ENCODE measurements at places on chromosomes 4 and X.

DNA sequence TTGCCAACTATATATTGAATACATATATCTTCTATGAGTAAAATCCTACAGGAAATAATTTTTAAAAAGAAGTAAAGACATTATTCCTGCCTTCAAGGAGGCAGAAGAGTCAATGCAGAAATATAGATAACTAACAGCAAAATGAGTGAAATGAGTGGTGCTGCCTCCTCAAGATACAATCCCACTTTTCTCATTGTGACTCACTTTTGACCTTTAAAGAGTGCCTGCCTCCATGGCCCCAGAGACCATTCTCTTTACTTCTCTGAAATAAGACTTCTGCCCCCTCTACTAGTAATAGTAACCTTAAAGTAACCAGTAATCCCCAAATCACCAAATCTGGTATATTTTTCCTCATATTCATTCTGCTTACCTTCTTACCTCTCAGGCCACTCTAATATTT, 15.5 kb downstream of the SLC10A7 start:
- no peak for DNase-seq

DNA sequence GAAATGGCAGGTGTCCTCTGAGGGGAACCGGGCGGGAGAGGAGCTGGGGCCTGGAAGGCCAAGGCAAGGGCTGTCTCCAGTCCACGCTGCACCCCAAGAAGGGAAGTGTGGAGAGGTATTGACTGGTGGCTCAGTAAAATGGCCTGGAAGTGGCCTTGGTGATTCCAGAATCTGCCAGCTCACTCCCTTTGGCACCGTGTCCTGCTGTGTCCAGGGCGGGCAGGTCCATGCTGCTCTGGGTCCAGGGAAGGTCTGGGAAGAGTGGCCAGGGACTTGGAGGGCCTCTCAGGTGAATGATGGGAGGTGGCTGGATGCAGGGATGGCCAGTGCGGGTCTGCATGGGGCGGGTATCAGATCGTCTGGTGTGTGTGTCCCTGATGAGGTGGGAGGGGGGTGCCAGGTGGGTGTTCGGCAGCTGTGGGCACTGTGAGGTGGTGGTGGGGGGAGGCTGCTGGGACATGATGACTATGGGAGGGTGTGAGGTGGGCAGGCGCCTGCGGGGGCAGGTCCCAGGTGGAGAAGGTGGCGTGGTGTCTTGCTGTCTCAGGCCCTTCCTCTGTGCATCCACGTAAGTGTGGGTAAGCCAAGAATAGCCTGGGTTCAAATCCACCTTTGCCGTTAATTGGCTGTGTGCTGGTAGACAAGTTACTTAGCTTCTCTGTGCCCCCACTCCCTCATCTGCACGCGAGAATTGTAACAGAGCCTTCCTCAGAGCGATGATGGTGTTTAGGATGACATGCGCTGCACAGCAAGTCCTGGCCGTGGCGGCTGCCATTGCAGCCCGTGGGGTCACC, 17.7 kb downstream of the RGS12 start:
- no peak for DNase-seq

DNA sequence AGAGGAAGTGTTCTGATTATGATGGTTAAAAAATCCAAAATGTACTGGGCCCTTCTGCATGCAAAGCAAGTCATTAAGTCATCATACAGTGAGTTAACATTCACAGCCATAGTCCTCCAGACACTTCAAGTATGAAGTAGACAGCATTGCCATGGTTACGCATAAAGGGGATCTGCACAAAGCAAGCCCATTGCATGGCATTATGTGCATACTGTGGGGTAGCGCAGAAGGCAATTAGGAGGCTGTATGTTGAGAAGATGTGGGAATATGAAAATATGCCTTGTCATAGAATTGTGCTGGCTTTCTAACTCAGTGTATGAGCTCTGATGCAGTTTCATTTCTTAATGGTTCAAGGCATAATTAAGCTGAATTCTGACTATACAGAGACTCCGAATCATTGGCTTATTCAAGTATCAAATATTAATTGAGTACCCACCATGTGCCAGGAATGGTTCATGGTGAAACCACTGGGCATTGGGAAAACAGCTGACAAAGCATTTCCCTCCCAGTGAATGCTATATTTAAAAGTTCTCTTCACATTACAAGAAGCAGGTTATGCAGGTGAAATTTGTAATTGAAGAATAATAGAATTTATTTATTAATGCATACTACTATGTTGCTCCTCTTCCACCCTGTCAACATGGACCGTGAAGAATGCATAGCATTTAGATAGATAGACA, 588.9 kb downstream of the ZNF674 start:
- no peak for DNase-seq

DNA sequence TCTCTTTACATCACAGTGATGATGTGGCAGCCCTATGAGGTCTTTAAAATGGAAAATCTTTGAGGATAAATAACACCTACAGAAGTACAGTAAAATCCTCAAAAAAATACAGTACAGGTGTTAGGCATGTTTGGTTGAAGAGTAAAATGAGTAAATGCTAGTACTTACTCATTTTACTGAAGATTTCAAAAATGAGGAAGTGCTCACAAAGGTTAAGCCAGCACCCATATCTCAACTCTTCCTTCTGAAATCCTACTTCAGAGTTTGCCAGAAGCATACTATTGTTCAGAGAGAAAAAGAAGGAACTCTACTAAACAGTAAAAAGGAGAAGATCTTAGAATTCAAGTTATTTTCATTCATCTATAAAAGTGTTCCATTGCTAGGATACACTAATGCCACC, 130.9 kb downstream of the CBR4 start:
- no peak for DNase-seq

DNA sequence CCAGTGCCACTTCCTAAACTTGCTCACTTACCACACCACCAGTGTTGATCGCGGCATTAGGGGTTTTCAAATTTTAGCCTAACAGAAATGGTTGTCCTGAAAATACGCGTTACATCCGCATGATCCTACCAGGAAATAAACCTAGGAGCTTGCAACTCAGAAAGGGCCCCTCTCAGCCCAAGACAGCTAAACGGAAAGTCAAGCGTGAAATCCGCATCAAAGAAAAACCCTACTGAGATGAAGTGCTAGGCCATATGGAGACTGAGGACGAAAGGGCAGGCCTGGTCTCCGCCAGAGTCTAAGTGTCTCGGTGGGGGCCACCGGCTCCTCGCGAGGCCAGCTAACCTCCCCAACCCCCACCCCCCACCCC, 626 bp downstream of the YTHDC1 start:
- DNase-seq, result no peak

GRCh38 chr4:25950461-25951389, 36.7 kb downstream of the SMIM20 start:
- DNase-seq, result no peak

DNA sequence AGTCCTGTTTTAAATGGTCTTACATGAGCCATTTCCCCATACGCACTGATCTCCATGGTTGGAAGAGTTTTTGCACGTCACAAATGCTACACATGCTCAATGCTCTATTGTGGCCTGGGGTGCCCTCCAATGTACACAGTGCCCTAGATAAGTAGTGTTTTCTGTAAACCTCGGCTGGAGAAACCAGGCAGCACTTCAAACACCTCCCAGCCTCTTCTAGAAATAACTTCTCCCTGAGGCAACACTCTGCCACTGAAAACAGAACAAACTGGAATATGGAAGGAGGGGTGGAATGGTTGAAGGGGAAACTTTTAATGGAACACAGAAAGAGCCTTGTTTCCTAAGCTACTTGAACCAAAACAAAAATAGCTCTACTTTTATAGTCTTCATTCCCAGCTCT, 123.9 kb upstream of the CBR4 start:
- no peak for DNase-seq

DNA sequence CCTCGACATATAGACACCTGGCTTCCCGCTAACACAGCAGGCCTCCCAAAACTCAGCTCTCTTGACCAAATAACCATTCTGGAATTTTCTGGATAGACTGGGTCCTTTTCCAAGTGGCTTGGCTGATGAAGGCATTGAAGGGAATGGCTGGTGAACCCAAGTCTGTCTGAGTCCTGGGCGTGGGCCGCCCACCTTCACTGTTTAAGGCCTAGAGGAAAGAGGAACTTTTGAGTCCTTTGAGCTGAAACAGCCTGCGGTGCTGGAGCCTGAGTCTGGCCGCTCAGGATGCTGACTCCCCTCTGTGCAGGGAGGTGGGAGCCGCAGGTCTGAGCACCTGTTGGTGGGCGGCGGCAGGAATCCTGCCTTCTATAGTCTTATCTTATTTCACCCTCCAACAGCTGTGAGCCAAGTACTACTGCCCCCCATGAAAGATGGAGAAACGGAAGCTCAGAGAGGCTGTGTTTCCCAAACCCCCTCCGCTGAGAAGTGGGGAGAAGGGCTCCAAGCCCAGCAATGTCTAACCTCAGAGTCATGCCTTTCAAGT, 23.4 kb downstream of the ACOX3 start:
- DNase-seq, result no peak

DNA sequence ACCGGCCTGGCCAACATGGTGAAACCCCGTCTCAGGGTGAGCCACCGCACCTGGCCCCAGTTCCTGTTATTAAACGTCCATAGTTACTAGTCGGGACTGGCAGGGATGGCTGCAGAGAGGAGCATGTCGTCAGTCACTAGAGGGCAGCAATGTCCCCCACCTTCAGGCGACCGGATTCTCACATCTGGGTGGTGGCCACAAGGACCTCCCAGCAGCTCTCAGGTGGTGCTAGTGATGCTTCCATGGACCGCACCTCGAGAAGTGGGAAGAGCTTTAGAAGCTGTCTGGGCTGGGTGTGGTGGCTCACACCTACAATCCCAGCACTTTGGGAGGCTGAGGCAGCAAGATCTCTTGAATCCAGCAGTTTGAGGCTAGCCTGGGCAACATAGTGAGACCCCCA, 13.3 kb upstream of the IL3RA start:
- DNase-seq, result peak; percentile 74

- DNase-seq, result no peak
Observed at GRCh38 chr4:47914926-47915237, 499 bp upstream of the NFXL1 start.

DNA sequence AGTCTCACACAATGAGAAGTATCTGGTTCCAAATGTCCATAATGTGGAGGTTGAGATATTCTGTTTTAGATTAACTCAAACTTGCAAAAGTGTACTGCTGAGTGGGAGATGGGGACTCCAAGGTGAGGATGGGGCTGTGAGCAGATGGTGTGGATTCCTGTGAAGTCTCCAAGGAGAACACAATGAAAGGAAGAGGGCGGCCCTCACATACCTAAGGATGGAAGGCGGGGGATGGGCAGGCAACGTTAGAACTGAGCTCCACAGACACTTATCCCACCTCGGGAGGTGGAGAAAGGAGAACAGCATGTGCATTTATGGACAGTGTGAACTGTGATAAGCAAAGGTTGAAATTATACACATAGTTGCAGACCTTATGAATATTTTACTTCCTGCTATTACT, 9.9 kb upstream of the SPATA4 start:
- DNase-seq, result no peak

- DNase-seq, result no peak
Observed at GRCh38 chr4:2287594-2287915, 25.6 kb upstream of the MXD4 start.

DNA sequence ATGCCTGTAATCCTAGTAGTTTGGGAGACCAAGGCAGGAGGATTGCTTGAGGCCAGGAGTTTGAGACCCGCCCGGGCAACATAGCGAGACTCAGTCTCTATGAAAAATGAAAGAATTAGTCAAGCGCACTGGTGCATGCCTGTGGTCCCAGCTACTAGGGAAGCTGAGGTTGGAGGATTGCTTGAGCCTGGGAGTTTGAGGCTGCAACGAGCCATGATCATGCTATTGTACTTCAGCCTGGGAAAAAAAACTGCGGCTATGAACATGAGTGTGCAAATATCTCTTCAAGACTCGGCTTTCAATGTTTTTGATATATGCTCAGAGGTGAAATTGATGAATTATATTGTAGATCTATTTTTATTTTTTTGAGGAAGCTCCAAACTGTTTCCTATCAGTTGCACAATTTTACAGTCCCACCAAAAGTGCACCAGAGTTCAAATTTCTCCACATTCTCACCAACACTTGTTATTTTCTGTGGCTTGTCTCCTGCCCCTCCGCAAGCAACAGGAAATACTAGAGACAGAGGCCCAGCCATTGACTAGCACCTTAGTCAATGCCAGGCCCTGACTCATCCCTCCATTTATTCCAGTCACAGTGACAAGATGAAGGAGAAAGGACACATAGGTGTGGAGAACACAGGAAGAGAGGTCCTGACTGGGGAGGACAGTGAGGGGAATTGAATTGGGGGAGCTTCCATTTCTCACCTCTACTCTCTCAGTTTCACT, 33.1 kb upstream of the ZNF41 start:
- DNase-seq, result no peak

DNA sequence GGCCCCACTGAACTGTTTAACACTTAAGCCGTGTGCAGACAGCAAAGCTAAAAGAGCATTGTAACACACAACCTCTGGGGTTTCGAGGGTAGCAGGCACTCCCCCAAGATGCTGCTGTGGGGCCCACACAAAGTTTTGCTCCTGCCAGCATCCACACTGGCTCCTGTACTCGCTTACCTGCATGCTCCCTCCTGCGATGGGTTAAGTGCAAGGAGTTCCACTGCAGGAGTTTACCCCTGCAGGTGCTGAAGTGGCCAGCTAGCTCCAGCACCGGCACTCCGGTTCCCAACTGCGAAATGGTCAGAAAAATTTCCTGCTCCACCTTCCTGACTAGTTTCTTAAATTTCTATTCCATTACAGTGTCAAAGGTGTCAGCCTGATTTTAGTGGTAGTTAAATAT, 443.5 kb downstream of the PCDH10 start:
- DNase-seq, result no peak

DNA sequence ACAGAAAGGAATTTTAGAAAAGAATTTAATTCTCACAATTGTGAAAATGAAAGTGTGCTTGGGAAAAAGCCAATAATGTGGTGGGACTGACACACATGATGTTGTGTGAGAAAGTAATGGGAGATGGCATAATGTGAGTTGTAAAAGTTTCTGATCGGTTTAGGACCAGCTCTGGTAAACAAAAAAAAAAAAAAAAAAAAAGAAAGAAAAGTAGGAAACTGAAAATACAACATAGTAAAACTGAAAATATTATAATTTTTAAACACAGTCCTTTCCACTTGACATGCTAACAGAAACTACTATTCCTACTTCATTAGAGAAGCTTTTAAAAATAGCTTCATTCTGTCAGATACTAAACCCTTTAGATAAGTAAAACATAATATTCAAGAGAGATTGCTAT, 28.2 kb downstream of the RAP1GDS1 start:
- no peak for DNase-seq

DNA sequence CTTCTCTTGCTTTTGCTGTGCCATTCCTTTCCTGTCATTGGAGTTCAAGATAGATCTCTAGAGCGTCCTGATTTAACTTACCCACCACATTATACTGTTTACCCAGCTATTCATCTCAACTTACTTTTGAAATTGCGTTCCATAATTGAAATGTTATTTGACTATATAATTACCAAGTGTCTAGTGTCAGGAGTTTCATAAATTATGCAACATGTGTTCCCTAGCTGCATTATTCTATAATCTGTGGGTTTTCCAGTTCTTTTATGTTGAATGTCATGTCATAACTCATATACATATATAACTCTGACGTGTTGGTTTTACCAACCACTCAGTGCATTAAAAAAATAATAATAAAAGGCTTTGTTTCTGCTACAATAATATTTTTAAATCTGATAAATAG, 285.9 kb upstream of the ARSJ start:
- DNase-seq, result no peak

All from activated CD4-positive, alpha-beta memory T cell treated with anti-CD3 and anti-CD28 coated beads, Interleukin-2, amount 10 ng/mL, durations not matched to agents 7 days and 5 days (primary cell).